Thyroid gland (tissue), 4 donors: ENCODE measurements at places on chromosomes 16 and 17. TPM values are rescaled to one million over a fixed set of nuclear protein-coding genes. Genes with fewer than 3 reads are reported as not detected.

Gene GRAP
- 14.7 TPM for total RNA-seq

DNA sequence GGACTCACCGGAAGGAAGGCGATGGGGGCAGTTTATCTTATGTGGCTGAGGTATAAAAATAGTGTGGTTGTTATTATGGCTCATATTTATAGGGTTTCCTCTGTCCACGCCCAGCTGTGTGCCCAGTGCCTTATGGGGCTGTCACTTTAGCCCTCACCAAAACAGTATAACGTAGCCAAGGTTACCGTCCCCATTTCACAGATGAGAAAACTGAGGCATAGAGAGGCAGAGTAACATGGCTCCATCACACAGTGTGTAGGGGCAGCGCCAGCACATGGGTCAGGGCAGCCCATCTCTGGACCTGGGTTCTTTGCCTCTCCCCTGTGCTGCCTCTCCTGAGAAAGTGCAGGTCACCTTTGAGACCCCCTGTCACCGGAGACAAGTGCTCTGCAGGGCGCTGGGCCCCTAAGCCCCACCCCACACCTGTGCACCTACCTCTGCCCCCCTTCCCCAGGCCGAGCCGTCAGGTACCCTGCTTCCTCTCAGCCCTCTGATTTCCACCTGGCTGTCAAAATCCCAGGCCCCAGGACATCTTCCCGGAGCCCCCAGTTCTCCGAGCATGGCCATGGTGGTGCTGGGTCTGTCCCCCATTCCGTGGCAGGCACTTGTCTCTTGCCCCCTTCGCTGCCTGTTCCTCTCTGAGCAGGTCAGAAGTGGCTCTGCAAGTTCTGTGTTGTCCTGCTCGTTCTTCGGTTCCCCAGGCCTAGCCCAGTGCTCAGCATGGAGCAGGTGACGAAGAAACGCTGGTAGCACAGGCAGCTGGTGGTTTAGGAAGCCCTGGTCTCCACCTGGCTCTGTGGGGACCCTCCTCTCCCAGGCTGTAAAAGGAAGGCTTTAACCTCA is 7.2 kb downstream of the KIAA0513 start:
- H3K4me1 ChIP-seq: no peaks in the 10 kb centered on the region
- H3K27me3 ChIP-seq: no peaks in the 10 kb centered on the region
- DNase-seq: no peak

- no peaks in the 10 kb centered on the region for H3K27me3 ChIP-seq
- DNase-seq: no peak
- no peak overlapping the region for H3K27ac ChIP-seq
- no peaks in the 10 kb centered on the region for H3K4me1 ChIP-seq
Measured at GRCh38 chr17:82160075-82160474, 52.6 kb downstream of the CCDC57 start.

DNA sequence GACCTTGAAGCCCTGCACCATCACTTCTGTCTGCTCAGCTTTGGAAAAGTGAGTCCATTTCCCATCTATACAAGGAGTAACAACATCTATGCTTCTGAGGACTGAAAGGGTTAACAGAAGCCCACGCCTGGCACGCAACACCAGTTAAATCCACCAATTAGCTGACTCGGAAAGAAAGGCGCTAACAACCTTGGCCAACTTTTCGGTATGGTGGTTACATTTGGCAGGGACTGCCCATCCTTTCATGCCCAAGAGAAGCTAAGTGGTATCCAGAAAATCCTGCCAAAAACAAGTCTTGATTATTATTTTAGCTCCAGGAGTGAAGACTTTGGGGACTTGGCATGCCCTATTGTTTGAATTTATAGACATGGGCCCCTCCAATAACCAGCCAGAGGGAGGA is 202.3 kb upstream of the RPL38 start:
- DNase-seq: no peak
- H3K27ac ChIP-seq: no peak overlapping the region
- H3K27me3 ChIP-seq: no peaks in the 10 kb centered on the region
- H3K36me3 ChIP-seq: no peaks in the 10 kb centered on the region
- H3K4me1 ChIP-seq: no peaks in the 10 kb centered on the region

DNA sequence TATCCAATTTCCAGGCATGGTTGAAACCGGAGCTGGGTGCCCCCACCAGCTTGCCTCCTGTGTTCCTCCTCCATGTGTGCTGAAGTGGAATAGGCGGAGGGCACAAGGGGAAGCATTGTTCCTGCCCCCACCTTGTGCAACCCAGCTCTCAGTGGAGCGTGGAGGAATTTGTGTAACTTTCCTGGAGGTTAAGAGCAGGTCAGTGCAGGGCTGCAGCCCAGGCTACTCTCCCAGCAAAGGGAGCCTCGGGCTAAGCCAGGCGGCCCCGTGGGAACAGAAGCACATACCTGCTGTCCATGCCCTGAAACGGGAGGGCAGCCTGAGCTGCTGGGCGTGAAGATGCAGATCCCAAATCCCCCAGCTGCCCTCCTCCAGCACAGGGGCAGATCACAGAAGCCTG is 158.8 kb upstream of the LHX1 start:
- no peaks in the 10 kb centered on the region for H3K27me3 ChIP-seq
- H3K27ac ChIP-seq: no peak overlapping the region
- peak; percentile 65 for DNase-seq
- peaks cover 18% of the 10 kb centered on the region for H3K4me1 ChIP-seq
- no peak overlapping the region for H3K4me3 ChIP-seq
- H3K36me3 ChIP-seq: no peaks in the 10 kb centered on the region
